RWPE2 (cell line): ENCODE measurements at places on chromosomes 13 and 19.
A peak's percentile ranks its signal among the peaks of the same experiment; 100 is the strongest.

GRCh38 chr13:22915442-22916082 is 265.2 kb upstream of the SGCG start:
- H3K4me3 ChIP-seq: peak overlapping the region; percentile 40
- no peaks in the 10 kb centered on the region for H3K27me3 ChIP-seq
- no peaks in the 10 kb centered on the region for H3K36me3 ChIP-seq
- H3K27ac ChIP-seq: no peak overlapping the region
- DNase-seq: no peak

- peaks cover 9% of the 10 kb centered on the region for H3K27me3 ChIP-seq
- H3K4me3 ChIP-seq: no peak overlapping the region
- H3K27ac ChIP-seq: no peak overlapping the region
- no peaks in the 10 kb centered on the region for H3K36me3 ChIP-seq
These were observed 190.0 kb upstream of the MIR17HG start for GRCh38 chr13:91157273-91158016.

- H3K27ac ChIP-seq: no peak overlapping the region
- no peak for DNase-seq
- H3K36me3 ChIP-seq: peaks cover 58% of the 10 kb centered on the region
These were observed 20.5 kb downstream of the CCDC97 start for GRCh38 chr19:41330481-41330880.

- H3K36me3 ChIP-seq: no peaks in the 10 kb centered on the region
- no peaks in the 10 kb centered on the region for H3K4me1 ChIP-seq
- H3K27me3 ChIP-seq: no peaks in the 10 kb centered on the region
- no peak for DNase-seq
- H3K27ac ChIP-seq: no peak overlapping the region
- no peak overlapping the region for H3K4me3 ChIP-seq
These were observed 89.1 kb downstream of the CAB39L start for GRCh38 chr13:49354719-49355118.
